Neural crest cell (in vitro differentiated cells): ENCODE measurements at places on chromosomes 16 and 17. TPM values are rescaled to one million over a fixed set of nuclear protein-coding genes. Genes with fewer than 3 reads are reported as not detected.
A peak's percentile ranks its signal among the peaks of the same experiment; 100 is the strongest.

DNA sequence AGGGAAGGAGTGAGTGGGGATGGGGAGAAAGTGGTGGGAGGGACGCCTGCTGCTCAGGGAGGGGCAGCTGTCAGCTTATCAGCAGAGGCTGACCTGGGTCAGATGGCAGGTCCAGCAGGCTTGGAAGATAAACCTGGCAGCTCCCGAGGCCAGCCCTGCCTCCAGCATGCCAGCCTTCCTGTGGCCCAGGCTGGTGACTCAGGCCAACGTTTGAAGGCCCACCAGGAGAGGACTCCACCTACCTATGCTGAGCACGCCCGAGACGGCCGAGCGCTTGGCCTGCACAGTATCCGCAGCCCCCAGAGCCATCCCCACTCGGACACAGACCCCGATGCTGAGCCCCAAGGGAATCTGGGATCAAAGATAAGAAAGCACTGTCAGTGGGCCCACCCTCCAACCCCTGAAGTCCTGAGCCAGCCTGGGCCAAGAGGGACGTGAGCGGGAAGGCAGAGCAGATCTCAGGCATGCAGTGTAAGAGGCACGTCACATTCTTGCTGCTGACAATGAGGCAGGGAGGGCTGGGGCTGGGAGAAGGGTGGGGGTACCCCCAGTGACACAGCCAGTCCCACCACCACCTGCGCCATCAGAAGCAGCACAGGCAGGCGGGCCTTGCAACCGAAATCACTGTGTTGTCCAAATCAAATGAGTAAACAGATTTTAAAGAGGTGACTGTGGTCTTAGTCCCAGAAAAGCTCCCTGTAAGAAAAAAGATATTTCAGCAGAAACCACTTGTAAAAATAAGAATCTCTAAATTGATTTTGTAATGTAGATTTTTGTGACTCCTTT lies 12.4 kb downstream of the SLC47A2 start:
- DNase-seq = no peak

DNA sequence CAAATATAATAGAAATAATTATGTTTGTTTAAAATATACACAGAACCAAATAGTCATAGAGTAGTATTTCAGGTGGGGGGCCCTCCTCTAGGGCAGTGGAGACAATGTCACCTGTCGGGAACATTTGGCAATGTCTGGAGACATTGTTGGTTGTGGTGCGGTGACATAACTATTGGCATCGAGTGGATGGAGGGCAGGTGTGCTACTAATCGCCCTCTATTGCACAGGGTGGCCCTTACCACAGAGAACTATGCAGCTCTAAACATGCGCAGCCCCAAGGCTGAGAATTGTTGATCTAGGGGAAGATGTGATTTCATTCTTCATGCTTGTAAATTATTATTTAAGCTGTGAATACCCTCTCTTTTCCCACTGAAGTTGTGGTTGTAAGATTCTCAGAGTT lies 594.0 kb downstream of the WWOX start:
- DNase-seq = no peak

DNA sequence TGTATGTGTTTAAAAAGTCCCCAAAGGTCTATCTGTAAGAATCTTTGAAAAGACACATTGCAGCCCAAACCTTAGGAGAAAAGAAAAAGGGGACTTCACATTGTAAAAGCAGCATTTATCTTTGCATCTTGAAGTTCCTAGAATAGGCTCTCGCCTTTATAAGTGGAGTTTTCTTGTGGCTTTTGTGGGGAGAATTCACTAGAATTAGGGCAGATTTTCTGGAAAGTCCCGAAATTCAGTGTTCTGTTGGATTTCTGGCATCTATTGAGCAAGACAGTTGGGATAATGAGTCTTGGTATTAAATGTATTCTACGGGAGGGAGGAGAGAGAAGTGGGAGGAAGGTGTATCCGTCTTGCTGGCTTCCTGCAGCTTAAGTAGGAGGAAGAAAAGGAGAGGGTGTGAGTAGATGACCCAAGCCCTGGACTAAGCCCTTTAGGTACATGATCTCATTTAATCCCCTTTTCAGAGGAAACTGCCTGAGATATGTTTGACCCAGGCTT lies 62.6 kb downstream of the PRKCA start:
- no peak for DNase-seq

DNA sequence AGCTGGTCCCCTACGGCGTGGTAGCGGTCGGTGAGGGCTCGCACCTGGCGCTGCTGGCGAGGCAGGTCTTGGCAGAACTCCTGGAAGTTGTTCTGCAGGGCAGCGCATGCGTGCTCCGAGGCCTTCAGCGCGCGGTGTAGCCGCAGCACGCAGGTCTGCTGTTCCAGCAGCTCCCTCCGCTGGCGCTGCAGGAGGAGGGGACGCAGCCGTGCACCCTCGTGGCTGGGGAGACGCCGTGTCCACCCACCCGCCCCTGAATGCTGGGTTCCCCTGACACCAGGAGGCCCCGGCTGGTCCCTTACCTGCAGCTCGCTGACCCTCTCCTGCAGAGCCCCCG lies 12.2 kb downstream of the EVPL start:
- no peak for DNase-seq

- DNase-seq = peak; percentile 23
These were observed 880 bp downstream of the SARM1 start for GRCh38 chr17:28372203-28372944.

DNA sequence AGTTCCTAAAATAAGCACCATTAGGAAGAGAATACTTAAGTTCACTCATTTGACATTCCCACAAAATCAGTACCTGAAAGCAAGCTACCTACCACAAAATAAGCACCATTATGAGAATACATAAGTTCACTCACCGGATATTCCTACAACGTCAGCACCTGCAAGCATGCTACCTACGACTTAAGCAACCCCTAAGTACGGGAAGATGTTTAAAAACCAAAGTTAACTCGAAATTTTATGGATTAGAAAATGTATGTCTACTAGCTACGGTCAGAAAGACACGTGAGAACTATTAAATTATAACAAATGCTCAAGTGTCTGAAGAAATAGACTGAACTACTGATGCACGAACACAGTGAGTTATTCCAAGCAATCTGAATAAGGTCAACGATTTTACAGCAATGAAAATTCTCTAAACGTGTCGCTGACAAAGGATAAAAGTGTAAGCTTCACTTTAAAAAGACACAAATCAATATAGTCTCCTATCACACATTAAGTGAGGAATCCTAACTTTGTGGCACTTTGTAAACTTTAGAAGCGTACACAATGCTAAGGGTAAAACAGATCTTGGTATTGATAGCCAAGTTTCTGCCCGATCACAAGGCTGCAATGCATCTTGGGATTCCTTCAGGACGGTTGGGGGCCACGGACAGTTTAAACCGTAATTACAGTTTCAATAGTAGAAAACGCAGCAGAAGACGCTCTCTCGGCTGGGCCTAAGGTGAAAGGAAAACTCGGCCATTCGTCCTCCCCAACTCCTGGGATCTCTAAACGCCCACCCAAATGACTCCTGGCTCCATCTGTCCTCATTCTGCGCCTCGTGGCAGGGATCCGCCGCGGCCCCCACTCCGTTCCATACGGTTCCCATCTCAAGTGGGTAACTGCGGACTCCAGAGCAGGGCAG lies 1.3 kb downstream of the GSPT1 start:
- DNase-seq = peak; percentile 8

GRCh38 chr16:83603723-83604570 lies 203.8 kb upstream of the HSBP1 start:
- DNase-seq = no peak

DNA sequence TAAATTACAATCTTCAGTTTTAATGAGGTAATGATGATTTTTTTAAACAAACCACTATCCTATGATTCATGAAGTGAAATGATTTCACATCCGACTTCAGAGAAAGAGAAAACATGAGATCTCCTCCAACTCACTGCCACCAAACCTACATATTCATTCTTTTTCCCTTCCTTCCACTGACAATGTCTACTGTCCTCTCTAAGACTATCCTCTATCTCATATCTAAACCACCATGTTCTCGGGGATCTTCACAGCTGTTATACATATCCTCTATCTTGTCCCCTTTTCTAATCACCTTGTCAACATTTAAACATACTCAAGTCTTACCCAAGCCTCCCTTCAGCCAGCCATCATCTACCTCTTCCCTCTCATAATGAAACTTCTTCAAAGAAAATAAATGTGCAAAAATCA lies 53.5 kb downstream of the SMURF2 start:
- no peak for DNase-seq

DNA sequence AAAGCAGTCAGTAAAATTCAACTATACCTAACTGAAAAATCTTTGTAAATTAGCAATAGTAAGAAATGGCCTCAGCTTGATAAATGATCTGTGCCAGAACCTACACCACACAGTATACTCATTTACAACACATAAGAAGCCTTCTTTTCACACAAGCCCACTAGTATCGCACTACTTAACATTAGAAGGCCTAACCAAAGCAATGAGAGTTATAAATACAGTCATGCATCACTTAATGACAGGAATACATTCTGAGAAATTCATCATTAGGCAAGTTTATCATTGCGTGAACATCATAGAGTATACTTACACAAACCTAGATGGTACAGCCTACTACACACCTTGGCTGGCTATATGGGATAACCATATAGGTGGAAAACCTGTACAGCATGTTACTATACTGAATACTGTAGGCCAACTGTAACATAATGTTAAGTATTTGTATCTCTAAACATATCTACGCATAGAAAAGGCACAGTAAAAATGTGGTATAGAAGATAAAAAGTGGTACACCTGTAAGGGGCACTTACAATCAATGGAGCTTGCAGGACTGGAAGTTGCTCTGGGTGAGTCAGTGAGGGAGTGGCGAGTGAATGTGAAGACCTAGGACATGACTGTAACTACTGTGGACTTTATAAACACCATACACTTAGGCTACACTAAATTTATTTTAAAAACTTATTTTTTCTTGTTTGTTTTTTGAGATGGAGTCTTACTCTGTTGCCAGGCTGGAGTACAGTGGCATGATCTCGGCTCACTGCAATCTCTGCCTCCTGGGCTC lies 126.5 kb upstream of the CORO6 start:
- DNase-seq = no peak

DNA sequence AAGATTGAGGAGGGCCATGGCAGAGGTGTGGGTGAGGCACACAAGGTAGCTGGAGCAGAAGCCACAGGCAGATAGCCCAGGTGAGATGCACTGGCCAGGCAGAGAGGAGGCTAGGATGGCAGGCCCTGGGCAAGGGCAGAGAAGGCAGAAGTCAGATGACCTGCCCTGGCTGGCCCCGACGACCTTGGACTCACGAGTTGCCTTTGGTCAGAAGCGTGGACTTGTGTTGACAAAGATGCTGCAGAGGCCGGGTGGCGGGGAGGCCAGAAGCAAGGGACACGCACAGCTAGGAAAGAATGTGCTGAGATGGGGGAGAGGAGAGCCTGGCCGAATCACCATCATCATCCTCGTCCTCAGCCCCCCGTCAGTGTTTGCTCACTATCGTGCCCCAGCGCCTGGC lies 123.7 kb downstream of the RBFOX3 start:
- no peak for DNase-seq

GRCh38 chr16:86577314-86577971 lies 906 bp upstream of the FOXL1 start:
- DNase-seq = no peak

DNA sequence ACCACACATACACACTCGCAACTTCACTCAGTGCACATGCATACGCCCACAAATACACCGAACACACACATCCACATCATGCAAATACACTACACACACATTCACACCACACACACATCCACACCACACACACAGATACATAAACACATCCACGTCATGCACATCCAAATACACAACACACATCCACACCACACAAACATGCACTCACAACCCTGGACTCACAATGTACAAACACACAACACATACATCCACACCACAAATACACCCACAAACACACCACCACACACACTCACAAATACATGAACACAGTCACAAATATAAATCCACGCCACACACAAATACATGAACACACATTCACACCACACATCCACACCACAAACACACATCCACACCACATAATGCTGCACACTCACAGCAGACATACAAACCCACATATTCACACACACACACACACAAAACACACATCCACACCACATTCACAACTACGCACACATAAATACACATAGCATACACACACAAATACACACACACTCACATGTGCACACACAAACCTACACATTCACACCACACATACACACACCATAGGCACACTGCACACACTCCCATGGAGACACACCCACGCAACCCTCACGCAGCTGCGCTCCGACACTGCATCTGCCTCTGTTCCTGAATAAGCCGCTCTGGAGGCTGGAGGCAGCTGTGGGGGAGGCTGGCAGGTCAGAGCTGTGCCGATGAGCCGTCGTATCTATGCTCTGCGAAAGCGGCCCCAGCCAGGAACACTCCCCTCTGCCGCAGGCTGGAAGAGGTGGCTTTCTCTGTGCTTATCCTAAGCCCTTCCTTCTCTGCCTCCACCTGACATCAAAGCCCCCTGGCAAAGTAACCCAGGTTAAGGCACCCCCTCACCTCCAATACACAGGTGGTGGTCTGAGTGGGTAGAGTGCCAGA lies 141.8 kb downstream of the GRIN2A start:
- no peak for DNase-seq

DNA sequence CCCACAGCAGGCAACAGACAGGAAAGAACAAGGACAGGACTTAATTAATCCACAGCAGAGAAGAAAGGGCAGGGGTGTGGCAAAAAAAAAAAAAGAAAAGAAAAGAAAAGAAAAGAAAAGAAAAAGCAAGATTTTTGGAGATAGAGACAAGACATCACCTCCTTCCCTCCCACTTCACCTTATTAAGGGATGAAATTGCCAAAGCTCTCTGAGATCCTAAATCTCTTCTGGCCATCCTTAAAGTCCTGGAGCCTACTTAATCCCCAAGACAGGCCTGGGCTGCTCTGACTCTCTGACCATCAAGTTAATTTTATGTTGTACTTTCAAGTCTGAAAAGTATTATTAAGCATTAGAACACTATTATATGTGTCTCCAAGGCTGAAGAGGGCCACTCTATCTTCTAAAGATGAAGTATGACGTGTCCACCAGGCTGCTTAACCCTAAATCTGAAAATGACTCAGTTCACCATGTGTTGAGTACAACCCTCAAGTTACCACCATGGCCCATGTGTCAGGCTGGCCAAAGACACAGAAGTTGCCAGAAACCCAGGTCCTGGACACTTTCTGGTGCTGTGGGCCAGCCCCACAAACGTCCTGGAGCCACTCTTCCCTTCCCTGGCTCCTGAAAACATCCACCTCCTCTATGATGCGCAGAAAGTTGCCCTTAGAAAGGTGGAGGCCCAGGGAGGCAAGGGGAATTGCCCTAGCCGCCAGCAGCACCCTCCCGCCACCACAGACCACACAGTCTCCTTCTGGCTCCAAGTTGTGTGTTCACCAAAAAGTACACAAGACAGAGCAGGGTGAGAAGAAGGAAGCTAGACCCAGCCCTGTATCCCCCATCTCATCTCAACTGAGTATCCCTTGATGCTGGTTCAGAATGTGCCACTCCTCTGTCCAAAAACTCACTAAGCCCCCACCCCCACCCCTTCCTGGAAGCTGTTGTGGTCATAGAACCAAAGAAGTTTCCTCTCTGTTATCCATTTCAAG lies 2.7 kb downstream of the SOCS1 start:
- no peak for DNase-seq

The RNF227 gene
- 3.6 and 4.0 TPM in 2 replicates for total RNA-seq

The ABCC11 gene
- total RNA-seq = 0.09 and 0.20 TPM in 2 replicates

The PDK2 gene
- 21.6 and 24.6 TPM in 2 replicates for total RNA-seq

The HELZ gene
- total RNA-seq = 39.1 and 41.7 TPM in 2 replicates

The ACSM2A gene
- total RNA-seq = not detected in 2 replicates

The SP6 gene
- total RNA-seq = 0.16 and 0.25 TPM in 2 replicates
